Stimulated activated CD4-positive, alpha-beta T cell treated with anti-CD3 and anti-CD28 coated beads, Interleukin-12 subunit alpha, Interleukin-12 subunit beta, amount 100 ng/mL, for 4 hours (primary cell): ENCODE measurements at places on chromosomes 1 and 21.
A peak's percentile ranks its signal among the peaks of the same experiment; 100 is the strongest.

- peak; percentile 40 for DNase-seq
These were observed 671 bp downstream of the HNRNPU start for GRCh38 chr1:244863491-244864252.

GRCh38 chr21:45152265-45152746, 77.9 kb downstream of the ADARB1 start:
- peak; percentile 50 for DNase-seq

DNA sequence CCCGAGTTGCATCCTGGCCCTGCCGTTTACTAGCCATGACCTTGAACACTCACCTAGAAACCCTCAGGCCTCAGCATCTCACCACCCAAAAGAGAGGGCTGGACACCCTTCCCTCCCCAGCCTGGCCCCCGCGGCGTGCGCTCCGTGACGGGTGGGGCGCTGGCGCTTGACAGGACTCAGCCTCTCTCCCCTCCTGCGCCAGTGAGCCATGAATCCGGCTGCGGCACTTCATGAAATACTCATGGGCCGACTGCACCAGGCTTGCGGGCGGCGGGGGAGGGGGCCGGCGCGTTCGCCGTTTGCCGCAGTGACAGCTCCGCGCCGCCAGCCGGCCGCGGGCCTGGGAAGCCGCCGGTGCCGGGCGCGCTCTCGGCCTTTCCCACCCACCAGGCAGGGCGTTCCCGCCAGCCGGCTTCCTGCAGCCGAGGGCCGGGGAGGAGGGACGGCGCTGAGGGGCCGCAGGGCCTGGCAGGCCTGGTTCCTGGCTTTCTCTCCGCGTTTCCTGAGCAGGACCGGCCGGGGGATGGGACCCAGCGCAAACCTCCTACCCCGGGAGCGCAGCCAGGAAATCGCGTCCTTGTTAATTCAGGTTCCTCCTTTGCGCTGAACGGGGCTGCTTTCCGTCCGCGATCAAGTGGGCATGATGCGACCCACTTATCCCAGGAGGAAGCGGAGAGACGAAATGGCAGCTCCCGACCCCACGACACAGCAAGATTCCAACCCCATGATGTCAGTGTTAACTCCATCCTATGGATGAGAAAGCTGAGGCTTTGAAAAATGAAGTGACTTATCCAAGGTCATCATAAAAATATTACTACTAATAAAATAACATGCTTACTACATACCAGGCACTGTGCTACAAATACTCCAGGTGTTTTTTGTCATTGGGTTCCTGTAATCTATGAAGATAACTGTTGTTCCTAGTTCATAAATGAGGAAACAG, 9.1 kb upstream of the LUZP1 start:
- peak; percentile 42 for DNase-seq

DNA sequence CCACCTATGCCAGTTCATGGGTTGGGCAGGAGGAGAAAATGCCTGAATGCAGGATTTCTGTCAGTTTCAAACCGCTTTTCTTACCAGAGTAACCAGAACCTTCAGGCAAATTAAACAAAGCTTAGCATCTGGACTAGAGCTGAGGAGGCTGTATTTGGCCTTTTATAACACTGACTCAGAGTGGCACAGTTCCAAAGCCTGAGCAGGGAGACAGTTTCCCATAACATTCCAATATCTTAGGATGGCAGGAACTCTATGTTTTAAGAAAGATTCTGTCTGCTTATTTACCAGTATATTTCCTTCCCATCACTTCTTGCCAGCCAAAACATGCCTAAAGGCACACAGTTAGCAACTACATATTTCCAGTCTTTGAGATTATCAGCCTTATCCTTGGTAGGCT, 46.8 kb downstream of the UBR4 start:
- DNase-seq: no peak

DNA sequence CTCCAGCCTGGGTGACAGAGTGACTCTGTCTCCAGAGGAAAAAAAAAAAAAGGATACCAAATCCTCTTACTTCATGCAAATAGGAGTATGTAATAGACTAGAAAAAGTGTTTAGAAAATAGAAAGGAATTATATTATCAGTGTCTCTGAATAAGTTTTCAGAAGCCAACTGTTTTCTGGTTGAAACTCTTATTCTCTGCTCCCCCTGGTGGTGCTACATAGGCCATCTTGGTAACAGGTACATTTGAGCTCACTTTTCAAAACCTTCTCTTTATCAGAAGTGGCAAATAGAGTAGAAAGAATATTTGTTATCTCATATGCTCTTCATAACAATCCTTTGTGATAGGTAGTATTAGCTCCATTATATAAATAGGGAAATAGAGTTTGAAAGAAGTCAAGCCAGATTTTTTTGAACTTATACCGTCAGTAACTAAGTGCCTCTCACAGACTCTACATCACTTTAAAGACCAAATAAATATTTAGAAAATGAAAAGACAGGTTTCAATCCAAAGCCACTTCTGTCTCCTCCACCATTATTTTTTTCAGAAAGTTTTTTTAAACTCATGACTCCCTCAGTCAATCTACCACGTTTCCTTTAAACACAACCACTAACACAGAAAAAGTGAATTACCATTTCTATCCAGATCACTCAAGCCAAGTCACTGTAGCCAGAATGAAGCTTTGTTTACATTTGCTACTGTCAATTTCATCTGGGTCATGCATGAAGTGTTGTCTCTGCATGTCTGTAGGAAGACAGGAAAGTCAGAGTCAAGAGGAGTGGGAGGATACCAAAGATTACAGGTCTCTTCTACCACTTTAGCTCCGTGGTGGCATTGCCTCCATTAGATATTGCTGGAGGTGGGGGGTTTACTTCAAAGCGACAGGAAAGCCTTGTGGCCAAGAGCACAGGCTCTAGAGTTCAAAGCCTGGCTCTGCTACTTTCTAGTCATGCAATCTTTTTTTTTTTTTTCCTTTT, 45.6 kb downstream of the IL23R start:
- DNase-seq: no peak

- no peak for DNase-seq
These were observed 57.3 kb upstream of the STUM start for GRCh38 chr1:226491093-226491850.

- no peak for DNase-seq
These were observed 33.0 kb downstream of the ETS2 start for GRCh38 chr21:38838598-38839327.

GRCh38 chr1:119384591-119384990, 16.0 kb downstream of the HAO2 start:
- no peak for DNase-seq

- DNase-seq: no peak
These were observed 4.2 kb downstream of the CSTB start for GRCh38 chr21:43771698-43772424.

GRCh38 chr1:10617931-10618885, 143.5 kb downstream of the PEX14 start:
- no peak for DNase-seq

DNA sequence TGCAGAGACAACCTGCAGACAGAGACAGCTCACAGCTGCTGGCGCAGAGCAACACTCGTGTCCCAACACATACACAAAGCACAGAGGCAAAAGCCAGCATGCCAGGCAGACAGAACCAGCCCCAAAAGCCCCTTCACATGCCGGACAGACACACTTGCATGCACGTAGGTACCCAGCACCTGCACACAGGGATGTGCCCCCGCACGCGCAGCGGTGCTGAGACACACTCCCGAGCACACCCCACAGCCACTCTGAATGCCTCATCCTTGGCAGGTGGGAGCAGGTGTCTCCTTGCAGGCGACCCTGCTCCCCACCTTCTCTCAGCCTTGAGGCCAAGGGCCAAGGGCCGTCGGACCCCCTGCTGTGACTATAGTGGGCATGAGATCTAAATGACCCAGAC, 41.2 kb upstream of the ZC3H12A start:
- no peak for DNase-seq
